ENCODE measurements at places on chromosomes 3 and 15. TPM values are rescaled to one million over a fixed set of nuclear protein-coding genes. Genes with fewer than 3 reads are reported as not detected.
A peak's percentile ranks its signal among the peaks of the same experiment; 100 is the strongest.

DNA sequence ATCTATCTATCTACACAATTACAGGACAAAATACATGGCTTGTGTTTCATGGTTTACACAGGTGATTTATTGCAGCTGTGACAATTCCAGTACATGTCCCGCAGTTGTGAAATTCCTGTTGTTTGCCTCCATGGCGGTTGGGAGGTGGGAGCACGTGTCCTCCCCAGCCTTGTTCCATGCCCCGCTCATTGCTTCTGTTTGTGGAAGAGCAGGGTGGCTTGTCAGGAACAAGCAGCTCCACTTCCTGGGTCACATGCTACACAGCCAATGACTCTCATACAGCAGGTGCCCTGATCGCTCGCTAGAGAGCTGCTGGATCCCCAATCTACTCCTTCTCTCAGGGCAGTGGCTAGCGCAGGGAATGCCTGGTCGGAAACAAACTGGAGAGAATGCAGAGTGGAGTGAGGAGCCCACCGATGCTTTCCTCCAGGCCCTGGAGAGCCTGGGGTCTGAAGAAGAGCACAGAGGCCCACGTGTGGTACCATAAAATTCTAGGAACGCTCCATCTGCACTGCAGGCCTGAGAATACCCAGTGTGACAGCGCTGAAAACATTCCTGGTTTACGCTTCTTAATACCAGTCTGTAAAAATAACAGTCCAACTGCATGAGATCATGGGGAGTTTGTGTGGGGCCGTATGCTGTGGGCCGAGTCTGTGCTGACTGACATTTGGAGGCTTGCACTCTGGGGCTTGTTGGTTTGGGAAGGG lies 270.6 kb upstream of the RGMA start:
- no peak for DNase-seq
- no peaks in the 10 kb centered on the region for H3K36me3 ChIP-seq
- no peak overlapping the region for H3K4me3 ChIP-seq
- H3K27ac ChIP-seq: no peak overlapping the region
- no peaks in the 10 kb centered on the region for H3K27me3 ChIP-seq

SEMA6D gene
- total RNA-seq: 115 TPM

TMEM108 gene
- not detected for total RNA-seq

- no peak overlapping the region for H3K4me3 ChIP-seq
- peaks cover 5% of the 10 kb centered on the region for H3K36me3 ChIP-seq
- H3K4me1 ChIP-seq: no peaks in the 10 kb centered on the region
- H3K27me3 ChIP-seq: no peaks in the 10 kb centered on the region
Measured at GRCh38 chr3:125331243-125331642, 43.9 kb downstream of the ZNF148 start.

CD200 gene
- 15.4 TPM for total RNA-seq

CEMIP gene
- 0.27 TPM for total RNA-seq

LACTB gene
- 10.9 TPM for total RNA-seq

- H3K36me3 ChIP-seq: no peaks in the 10 kb centered on the region
- no peak for DNase-seq
- H3K4me3 ChIP-seq: no peak overlapping the region
- H3K27ac ChIP-seq: no peak overlapping the region
- no peaks in the 10 kb centered on the region for H3K4me1 ChIP-seq
Measured at GRCh38 chr3:129555153-129555550, 12.2 kb downstream of the H1-8 start.

DNAJB8 gene
- not detected for total RNA-seq

MB21D2 gene
- 6.6 TPM for total RNA-seq

GRCh38 chr15:73872346-73872745 lies 1.0 kb upstream of the TBC1D21 start:
- no peaks in the 10 kb centered on the region for H3K4me1 ChIP-seq
- no peak overlapping the region for H3K4me3 ChIP-seq
- no peak overlapping the region for H3K27ac ChIP-seq
- no peaks in the 10 kb centered on the region for H3K27me3 ChIP-seq
- no peak for DNase-seq
- H3K36me3 ChIP-seq: no peaks in the 10 kb centered on the region

- no peak overlapping the region for H3K27ac ChIP-seq
- DNase-seq: no peak
- no peaks in the 10 kb centered on the region for H3K27me3 ChIP-seq
- no peaks in the 10 kb centered on the region for H3K4me1 ChIP-seq
- no peak overlapping the region for H3K4me3 ChIP-seq
Measured at GRCh38 chr15:70560617-70561328, 202.6 kb downstream of the UACA start.

GRCh38 chr3:10116138-10116460 lies 624 bp downstream of the BRK1 start:
- H3K27me3 ChIP-seq: no peaks in the 10 kb centered on the region
- peaks cover 18% of the 10 kb centered on the region for H3K4me1 ChIP-seq
- no peak for DNase-seq
- H3K27ac ChIP-seq: peak overlapping the region; percentile 84
- H3K4me3 ChIP-seq: peak overlapping the region; percentile 75

DNA sequence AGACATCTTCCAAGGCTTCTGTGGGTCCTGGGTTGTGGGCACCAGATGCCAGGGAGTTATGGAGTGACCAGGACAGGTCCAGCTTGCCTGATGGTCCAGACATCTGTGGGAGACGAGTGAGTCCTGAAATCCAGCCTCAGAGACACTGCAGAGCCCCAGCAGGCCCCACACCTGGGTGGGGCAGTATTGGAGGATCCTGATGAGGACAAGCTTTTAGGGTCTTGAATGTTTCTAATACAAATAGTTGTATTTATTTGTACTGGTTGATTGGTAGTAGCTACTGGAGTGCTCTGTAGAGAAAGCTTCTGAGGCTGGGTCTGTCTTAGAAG lies 67.5 kb upstream of the PRR23C start:
- no peak for DNase-seq
- no peak overlapping the region for H3K27ac ChIP-seq
- no peaks in the 10 kb centered on the region for H3K27me3 ChIP-seq
- no peak overlapping the region for H3K4me3 ChIP-seq
- no peaks in the 10 kb centered on the region for H3K4me1 ChIP-seq

- no peaks in the 10 kb centered on the region for H3K4me1 ChIP-seq
- no peak for DNase-seq
- no peak overlapping the region for H3K27ac ChIP-seq
- no peak overlapping the region for H3K4me3 ChIP-seq
Measured at GRCh38 chr3:40329071-40329470, 19.6 kb downstream of the EIF1B start.

DNA sequence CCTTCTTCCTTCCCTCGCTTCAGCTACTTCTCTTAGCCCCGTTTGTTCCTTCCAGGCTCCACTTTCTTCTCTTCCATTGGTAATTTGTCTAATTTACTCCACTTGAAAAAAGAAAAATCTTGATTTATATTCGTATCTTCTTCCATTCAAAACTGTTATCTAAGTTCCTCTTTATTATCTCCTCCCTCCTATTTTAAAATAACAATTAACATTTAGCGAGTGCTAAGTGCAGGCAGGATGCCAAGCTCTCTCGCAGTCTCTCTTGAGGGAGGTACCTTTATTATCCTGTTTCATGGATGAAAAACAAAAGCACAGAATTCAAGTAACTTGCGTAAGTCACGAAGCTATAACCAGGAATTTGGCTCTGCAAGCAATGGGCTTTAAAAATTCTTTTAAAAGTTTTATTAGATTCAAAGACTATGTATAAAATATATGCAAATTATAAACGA lies 418.9 kb upstream of the NAALADL2 start:
- H3K4me1 ChIP-seq: no peaks in the 10 kb centered on the region
- peak overlapping the region; percentile 95 for H3K27ac ChIP-seq
- no peak for DNase-seq
- H3K4me3 ChIP-seq: peak overlapping the region; percentile 90
- H3K36me3 ChIP-seq: no peaks in the 10 kb centered on the region
- H3K27me3 ChIP-seq: no peaks in the 10 kb centered on the region

XYLB gene
- 20.6 TPM for total RNA-seq

- H3K27me3 ChIP-seq: no peaks in the 10 kb centered on the region
- no peak overlapping the region for H3K4me3 ChIP-seq
- H3K27ac ChIP-seq: no peak overlapping the region
- no peaks in the 10 kb centered on the region for H3K36me3 ChIP-seq
- DNase-seq: no peak
Measured at GRCh38 chr15:31309893-31310606, 16.6 kb upstream of the KLF13 start.

GOLGA8S gene
- total RNA-seq: not detected

GPR149 gene
- total RNA-seq: not detected

DNA sequence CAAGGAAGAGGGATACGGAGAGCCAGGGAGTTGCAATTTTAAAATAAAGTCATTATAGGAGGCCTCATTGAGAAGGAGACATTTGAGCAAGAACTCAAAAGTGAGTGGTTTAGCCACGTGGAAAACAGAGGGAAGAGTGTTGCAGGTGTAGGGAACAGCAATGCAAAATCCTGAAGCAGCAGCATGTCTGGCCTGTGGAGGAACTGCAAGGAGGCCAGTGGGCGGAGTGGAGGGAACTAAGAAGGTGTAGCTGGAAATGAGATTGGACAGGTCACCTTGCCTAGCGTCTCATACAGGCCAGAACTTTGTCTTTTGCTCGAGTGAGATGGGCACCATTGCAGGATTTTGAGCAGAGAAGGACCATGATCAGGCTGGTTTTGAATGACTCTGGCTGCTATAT lies 34.9 kb downstream of the SAXO2 start:
- H3K4me1 ChIP-seq: no peaks in the 10 kb centered on the region
- no peaks in the 10 kb centered on the region for H3K36me3 ChIP-seq
- no peak overlapping the region for H3K27ac ChIP-seq
- no peaks in the 10 kb centered on the region for H3K27me3 ChIP-seq
- H3K4me3 ChIP-seq: no peak overlapping the region

- H3K4me3 ChIP-seq: no peak overlapping the region
- no peaks in the 10 kb centered on the region for H3K27me3 ChIP-seq
- no peak for DNase-seq
- no peaks in the 10 kb centered on the region for H3K4me1 ChIP-seq
- no peaks in the 10 kb centered on the region for H3K36me3 ChIP-seq
Measured at GRCh38 chr3:190883973-190884832, 21.7 kb upstream of the GMNC start.

DNA sequence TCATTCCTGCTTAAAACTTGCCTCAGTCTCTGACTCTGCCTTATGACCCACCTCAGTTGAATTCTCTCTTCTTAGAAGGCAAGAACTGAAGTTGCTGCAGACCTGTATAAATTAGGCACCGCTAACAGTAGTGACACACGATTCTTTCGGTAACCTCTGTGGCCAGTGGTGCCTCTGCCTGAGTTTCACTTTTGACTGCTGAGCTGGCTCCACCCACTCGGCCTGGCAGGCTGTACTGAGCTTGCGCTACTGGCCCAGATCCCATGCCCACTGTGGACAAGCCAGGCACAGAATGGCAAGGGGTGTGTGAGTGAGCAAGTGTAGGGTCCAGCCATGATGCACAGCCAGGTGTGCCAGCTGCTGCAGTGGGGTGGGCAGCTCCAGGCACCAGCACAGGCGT lies 19.1 kb upstream of the EIF1B start:
- no peak overlapping the region for H3K27ac ChIP-seq
- no peaks in the 10 kb centered on the region for H3K4me1 ChIP-seq
- no peaks in the 10 kb centered on the region for H3K27me3 ChIP-seq
- no peaks in the 10 kb centered on the region for H3K36me3 ChIP-seq
- no peak for DNase-seq

GRCh38 chr15:93789441-93789840 lies 441.9 kb upstream of the MCTP2 start:
- no peak for DNase-seq
- H3K27me3 ChIP-seq: no peaks in the 10 kb centered on the region
- H3K4me3 ChIP-seq: no peak overlapping the region
- no peaks in the 10 kb centered on the region for H3K4me1 ChIP-seq
- H3K27ac ChIP-seq: no peak overlapping the region

- no peak overlapping the region for H3K4me3 ChIP-seq
- no peaks in the 10 kb centered on the region for H3K27me3 ChIP-seq
- DNase-seq: peak; percentile 55
Measured at GRCh38 chr15:77038312-77039216, 32.3 kb downstream of the TSPAN3 start.

Measured in Peyer's patch (tissue), 4 donors.